ENCODE measurements at places on chromosomes 6 and 20.

DNA sequence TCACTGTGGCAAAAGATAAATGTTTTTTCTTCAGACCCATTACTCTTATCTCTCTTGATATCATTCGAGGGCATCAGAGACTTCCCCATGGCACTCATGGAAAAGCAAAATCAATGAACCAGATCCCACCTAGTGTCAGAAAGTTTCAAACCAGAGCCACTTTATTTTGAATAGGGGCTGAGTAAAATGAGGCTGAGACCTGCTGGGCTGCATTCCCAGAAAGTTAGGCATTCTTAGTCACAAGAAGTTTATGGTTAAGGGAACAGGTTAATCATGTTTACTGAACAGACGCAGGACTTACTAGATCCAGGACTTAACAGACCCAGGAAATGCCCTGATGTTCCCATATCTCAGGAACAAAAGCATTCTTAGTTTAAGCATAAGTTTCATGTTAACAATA is 369.9 kb downstream of the BTBD3 start:
- no peak for DNase-seq

DNA sequence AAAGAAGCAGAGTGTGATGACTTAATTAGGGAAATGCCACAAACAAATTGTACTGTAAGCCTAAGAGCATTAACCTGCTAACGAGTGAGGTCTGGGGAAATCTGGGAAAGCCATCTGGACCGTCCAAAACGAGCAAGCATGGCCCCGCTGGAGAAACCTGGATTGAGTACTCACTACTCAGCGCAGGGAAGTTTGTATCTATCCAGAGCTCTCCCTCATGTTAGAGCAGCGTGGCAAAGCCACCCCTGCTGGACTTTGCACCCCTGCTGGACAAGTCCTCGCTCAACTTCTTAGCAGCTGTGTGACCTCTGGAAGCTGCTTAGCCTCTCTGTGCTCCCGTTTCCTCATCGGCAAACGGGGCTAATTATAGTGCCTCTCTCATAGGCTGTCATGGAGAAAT is 37.3 kb downstream of the PSMG4 start:
- no peak for DNase-seq

GRCh38 chr20:39944861-39945260 is 744.2 kb downstream of the MAFB start:
- no peak for DNase-seq

DNA sequence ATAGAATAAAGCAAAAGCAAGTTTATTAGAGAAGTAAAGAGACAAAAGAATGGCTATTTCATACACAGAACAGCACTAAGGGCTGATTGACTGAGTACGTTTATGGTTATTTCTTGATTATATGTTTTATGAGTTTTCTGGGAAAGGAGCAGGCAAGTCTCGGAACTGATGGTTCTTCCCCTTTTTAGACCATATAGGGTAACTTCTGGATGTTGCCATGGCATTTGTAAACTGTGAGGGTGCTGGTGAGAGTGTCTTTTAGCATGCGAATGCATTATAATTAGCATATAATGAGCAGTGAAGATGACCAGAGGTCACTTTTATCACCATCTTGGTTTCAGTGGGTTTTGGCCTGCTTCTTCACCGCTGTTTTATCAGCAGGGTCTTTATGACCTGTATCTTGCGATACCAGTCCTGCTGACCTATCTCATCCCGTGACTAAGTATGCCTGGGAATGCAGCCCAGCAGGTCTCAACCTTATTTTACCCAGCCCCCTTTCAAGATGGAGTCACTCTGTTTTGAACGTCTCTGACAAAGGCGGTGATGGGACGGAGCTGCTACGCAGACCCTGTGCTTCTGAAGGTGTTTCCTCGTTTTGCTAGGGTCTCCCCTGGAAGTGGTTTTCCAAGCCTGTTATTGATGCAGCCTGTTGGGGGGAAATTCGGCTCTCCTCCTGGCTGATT is 45.4 kb upstream of the BMP6 start:
- no peak for DNase-seq

DNA sequence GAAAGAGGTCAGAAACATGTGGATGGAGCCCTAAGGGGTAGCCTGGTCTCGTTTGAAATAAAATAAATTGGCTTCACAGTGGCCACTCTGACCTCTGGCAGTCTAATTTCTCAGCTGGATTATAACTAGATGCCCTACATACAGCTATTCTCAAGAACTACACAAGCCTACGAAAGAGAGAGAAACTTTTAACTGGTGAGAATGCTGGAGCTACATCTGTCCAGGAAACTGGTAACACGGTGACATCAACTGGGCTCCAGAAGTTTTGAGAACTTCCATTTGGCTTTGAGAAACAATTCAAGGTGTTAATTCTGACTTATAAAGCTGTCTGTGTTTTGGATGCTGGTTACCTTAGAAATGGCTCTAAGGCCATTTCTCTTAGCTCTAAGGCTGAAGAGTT is 187.3 kb upstream of the TENT5A start:
- DNase-seq, result no peak

DNA sequence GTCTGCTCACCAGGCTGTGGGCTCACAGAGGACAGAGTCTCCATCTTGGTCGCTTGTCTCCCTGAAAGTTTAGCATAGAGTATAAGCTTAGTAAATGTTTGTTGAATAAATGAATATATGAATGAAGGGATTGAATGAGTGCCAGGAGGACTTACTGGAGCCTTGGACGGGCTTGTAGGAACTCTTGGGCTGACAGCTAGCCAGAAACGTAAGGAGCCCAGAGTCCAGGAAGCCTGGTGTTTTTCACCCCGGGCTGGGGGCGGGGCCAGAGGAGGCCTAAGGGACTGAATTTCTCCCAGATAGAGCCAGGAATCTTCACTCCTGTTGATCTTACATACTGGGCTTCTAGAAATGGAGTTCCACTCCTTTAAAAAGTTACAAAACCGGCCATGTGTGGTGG is 68.5 kb upstream of the SRSF6 start:
- no peak for DNase-seq

DNA sequence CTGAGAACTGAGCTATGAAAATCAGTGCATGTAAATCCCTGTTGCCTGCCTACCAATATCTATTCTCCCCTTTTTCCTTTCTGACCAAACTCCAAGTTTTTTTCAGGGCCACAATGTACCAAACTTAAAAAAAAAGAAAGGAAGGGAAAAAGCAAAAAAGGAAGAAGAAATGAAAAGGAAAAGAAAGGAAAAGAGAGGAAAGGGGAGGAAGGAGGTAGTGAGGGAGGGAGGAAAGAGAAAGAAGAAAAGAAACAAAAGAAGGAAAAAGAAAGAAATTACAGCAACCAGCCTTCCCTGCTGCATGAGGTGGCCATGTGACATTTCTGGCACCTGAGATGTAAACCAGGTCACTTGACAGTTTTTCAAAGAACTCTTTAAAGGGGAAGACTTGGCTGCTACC is 4.4 kb downstream of the CNKSR3 start:
- no peak for DNase-seq

GRCh38 chr20:59078231-59078630 is 35.6 kb upstream of the PRELID3B start:
- no peak for DNase-seq

DNA sequence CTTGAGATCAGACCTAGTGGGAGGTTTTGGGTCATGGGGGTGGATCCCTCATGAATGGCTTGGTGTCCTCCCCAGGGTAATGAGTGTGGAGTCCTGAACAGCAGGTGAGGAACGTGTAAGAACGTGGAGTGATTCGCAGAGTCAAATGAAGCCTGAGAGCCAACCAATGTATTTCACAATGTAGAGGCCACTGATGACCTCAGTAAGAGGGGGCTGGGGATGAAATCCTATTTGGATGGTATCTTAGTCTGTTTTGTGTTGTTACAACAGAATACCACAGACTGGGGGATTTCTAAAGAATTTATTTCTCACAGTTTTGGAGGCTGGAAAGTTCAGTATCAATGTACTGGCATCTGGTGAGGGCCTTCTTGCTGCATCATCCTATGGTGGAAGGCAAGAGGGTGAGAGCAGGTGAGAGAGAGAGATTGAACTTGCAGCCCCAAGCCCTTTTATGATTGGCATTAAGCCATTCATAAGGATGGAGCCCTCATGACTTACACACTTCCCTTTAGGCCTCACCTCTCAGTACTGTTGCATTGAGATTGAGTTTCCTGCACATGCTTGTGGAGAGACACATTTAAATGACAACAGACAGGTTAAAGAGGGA is 47.3 kb upstream of the HIVEP1 start:
- no peak for DNase-seq

DNA sequence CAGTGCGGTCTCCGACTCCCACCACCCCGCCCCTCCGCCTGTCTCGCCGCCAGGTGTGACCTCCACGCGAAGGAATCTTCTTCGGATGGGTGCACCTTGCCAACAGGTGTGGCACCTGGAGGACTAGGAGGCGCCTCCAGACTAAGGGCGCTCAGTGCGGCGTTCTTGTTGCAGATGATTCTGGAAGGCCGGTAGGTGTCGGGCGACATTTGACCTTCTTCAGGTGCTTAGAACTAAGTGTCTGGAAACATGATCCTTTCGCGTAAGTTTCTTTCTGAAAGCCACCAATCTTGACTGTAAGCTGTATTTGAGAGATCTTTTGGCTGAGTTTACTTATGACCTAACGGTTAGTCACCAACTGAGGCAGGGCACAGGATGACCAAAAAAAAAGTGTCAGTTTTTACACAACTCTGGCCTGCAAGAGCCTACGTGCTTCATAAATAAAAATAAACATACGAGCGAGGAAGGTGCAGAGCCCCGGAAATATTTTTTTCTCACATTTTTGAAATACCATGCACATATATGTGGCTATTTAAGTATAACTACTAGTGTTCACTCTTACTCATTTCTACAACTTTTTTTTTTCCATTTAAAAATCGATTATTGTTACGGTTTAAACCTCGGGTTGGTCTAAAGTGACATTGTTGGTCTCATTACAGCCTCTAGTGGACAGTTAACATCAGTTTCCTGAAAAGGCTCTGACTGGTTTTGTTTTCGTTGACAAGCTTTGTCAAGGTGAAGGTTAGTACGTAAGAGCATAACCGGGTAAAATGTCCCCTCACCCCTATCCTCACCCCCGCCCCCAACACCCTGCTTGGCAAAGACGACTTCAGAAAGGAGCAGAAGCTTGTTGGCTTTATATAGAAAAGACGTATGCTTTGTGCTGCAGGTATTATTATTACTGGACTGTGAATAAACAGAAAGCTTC is 1.6 kb upstream of the ATXN1 start:
- peak; percentile 83 for DNase-seq

DNA sequence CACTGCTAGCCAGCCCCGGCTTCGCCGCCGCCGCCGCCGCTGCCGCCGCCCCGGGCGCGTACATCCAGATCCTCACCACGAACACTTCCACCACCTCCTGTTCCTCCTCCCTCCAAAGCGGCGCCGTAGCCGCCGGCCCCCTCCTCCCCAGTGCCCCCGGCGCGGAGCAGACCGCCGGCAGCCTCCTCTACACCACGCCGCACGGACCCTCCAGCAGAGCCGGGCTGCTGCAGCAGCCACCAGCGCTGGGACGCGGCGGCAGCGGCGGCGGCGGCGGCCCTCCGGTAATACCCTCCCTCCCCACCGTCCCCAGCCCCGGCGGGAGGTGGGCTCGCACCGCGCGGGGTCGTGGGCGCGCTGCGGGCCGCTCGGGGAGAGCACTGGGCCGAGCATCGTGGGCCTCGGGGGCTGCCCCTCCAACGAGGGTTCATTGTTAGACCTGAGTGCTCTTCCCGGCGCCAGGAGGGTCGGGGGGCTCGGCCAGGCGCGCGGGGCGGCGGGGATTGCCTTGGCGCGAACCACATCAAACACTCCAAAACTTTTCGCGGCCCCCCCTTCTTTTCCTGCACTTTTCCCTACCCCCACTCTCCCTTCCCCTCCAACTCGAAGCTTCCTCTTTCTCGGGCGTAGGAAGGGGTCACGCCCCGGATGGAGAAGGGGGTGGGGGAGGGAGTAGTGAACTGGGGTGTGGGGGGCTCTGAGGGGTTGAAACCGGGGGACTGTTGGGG is 827 bp downstream of the E2F3 start:
- DNase-seq, result no peak

GRCh38 chr6:168884646-168885086 is 369.0 kb downstream of the THBS2 start:
- no peak for DNase-seq

- DNase-seq, result no peak
These were observed 86.3 kb downstream of the ERMARD start for GRCh38 chr6:169837529-169838250.

DNA sequence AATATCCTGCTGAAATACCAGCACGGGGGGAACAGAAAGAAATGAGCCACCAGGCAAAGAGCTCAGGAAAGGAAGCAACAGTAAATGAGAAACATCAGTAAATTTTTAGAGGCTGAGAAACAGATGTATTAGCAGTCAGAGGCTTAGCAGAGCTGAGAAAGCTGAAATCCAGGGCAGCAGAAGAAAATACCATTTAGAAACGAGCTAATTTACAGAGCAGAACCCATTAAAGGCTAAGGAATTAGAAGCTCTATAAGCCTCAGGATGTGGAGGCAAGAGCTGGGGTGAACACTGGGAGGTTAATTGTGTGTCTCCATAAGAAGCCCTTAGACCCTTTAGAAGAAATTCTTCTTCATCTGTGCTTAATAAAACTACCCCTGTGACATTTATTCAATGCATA is 178.6 kb upstream of the RGS17 start:
- no peak for DNase-seq

GRCh38 chr6:32623693-32624092 is 13.5 kb upstream of the HLA-DQA1 start:
- DNase-seq, result no peak

DNA sequence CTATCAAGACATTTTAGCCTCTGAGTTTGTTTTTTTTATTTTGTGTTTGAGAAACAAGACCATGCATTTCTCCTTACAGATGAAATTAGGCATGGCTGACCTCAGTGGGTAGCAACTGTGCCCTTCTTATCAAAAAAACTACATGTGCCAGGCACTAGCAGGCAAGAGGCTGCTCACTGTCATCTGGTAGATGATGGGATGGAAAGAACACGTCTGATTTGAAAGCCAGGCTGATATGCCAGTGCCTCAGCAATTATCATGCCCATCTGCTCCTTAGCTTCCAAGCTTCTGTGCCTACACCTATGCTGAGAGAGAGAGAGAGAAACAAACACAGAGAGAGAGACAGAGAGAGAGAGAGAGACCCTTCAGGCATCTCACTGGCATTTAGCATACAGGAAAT is 149.9 kb downstream of the C6orf118 start:
- no peak for DNase-seq

DNA sequence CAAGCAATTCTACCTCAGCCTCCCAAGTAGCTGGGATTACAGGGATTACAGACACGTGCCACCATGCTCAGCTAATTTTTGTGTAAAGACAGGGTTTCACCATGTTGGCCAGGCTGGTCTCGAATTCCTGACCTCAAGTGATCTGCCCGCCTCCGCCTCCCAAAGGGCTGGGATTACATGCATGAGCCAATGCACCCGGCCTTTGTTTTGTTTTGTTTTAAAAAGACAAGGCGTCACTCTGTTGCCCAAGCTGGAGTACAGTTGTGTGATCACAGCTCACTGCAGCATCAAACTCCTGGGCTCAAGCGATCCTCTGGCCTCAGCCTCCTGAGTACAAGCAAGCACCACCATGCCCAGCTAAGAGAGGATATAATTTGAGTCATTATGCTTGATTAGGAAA is 5.4 kb downstream of the SERINC3 start:
- DNase-seq, result no peak

GRCh38 chr6:4932228-4932903 is 71.5 kb downstream of the RPP40 start:
- DNase-seq, result no peak
